ENCODE measurements at places on chromosomes 1 and 21.

GRCh38 chr1:87084244-87084836 lies 169.9 kb downstream of the HS2ST1 start:
- DNase-seq = no peak

- DNase-seq = no peak
These were observed 40.5 kb downstream of the SLC45A1 start for GRCh38 chr1:8358241-8358896.

GRCh38 chr1:231924180-231924579 lies 297.6 kb downstream of the DISC1 start:
- no peak for DNase-seq

DNA sequence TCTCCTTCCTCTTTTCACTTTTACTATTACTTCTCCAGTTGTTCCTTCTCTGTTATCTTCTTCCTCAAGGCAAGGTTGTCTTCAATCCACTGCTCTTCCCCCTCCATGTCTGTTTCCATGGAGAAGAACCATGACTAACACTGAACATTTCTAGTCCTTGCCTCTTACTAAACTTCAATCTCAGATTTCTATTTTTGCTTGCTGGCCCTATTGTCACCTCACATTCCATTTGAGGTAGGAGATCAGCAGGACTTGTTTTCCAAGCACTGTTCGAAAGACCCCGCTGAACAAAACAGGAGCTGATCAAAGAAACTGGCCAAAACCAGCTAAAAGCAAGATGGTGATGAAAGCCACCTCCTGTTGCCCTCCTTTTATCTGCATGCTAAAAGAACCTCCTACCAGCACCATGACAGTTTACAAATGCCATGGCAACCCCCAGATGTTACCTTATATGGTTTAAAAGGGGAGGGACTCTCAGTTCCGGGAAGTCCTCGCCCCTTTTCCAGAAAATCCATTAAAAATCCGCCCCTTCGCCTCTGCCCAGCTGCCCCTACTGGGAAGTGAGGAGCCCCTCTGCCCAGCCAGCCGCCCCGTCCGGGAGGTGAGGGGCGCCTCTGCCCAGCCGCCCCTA lies 22.6 kb downstream of the GON4L start:
- DNase-seq = peak; percentile 32

- DNase-seq = no peak
These were observed 48.9 kb downstream of the AHDC1 start for GRCh38 chr1:27554759-27555699.

DNA sequence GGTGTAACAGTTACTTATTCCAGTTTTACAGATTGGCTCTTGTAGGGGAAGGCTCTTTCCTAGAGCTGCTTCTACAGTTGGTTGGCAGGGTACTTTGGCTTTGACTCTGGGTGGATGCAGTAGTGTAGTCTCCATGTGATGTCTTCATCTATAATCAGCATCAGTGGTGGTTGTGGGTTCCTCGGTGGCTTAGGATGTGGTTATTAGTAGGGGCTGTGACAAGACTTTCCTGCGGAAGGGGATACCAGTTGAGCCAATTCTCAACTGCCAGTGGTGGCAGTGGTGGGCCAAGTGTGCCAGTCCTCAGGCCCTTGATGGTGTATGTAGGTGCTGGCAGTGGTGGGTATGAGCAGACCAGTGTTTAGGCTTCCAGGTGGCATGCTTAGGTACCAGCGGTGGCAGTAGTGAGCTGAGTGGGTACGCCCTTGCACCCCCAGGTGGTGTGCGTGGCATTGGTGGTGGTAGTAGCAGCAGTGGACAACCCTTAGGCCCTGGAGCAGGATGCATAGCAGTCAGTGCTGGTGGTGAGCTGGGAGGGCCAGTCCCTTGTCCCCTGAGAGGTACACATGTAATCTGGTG lies 27.2 kb upstream of the KLF18 start:
- DNase-seq = no peak

DNA sequence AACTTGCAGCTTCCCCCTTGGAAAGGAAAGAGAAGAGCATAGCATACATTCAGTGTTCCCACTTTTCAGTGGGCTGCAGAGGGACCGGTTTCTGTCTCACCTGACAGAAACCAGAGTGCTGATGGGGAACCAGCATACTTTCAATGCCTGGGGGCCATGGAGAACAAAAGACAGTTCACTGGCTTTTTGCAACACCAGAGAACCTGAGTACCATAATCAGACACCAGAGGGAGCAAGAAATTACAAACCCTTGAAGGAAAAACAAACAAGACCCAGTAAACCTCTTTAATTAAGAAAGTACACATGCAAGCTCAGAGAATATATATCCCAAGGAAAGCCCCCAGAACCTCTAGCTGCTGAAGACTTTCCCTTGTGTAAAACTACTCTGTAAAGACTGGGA lies 51.1 kb downstream of the CSMD2 start:
- DNase-seq = no peak

GRCh38 chr1:33242652-33243051 lies 13.6 kb upstream of the ZNF362 start:
- no peak for DNase-seq

GRCh38 chr1:29096231-29096886 lies 27.3 kb downstream of the TMEM200B start:
- DNase-seq = no peak

- DNase-seq = no peak
These were observed 326.5 kb downstream of the PDE4B start for GRCh38 chr1:66119148-66119547.

- no peak for DNase-seq
These were observed 11.7 kb downstream of the HMGN2 start for GRCh38 chr1:26483980-26484379.

DNA sequence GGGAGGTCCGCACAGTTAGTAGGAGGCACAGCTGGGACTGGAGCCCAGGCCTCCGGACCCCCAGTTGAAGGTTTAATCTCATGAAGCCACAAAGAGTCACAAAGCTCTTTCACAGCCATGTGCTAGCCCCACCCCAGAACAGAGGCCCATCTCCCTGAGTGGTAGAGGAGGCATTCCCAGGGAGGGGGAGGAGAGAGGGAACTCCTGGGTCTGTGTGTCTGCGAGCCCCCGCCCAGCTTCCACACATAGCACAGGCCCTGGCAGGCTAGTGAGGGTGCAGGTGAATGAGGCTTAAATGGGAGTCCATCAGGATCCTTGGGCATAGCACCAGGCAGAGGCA lies 197.8 kb downstream of the MATN1 start:
- DNase-seq = peak; percentile 26

DNA sequence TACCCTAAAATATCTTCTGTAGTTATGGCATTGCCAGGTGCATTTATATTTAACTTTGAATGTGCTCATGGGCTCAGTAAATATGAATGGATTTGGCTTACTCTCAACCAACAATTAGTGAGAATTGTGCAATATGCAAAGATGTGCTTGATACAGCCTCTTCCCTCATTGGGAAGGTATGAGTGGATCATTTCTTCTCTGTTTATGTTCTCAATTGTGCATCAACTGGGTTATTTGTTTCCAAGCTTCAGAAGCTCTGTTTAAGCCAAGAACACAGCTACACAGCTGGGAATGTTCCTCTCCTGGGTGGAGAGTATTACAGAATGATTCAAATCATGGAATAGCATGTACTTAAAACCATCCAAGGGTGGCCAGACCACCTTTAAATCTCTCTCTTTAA lies 17.6 kb upstream of the MAP1LC3C start:
- no peak for DNase-seq

GRCh38 chr1:35810096-35810881 lies 2.5 kb downstream of the AGO4 start:
- no peak for DNase-seq

- DNase-seq = no peak
These were observed 2.8 kb upstream of the LSM10 start for GRCh38 chr1:36400514-36400824.

DNA sequence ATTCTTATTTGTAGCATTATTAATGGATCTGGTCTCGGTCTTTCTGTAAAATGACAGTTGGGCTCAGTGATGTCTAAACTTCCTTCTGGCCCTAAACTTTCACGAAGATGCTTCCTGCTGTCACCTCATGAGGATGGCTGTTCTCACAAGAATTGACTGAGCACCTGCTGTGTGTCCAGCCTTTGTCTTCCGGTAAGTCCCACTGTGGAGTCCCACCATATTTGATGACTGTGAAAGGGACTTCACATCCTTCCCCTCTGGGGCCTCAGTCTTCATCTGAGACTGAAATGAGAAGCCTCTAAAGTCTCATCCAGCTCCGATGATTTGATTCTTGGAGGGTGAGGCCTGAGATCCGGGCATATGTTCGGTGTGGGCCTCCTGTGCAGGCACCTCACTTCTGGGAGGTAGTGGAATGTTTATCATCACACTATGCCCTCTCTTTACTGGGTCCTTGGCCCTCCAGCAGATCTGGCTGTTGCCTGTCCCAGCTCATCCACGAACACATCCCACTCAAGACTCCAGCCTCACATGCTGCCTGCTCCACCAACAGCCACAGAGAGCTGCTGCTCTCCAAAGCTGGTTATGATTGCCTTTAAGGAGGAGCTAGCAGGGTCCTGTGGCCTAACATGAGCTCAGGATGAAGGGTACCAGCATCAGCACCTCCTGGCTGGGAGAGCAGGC lies 95.8 kb downstream of the KCNN3 start:
- no peak for DNase-seq

- DNase-seq = no peak
These were observed 28.8 kb downstream of the PIK3C2B start for GRCh38 chr1:204465546-204466415.

DNA sequence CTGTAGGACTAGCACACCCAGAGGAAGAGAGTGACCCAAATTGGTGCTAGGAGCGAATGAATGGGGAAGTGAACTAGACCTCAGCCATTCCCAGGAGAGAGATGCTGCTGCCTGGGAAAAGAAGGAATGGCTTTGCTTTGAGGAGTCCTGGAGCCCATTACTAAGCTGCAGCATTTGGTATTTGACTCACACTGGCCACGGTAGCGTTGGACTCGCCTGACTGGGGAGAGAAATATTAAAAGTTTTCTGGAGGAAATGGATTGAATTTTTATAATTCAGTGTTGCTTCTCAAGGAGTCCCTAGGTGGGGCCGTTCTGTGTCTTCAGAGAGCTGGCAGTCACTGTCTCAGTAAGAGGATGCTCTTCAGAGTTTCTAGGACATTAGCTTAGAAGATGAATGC lies 40.2 kb downstream of the PIK3CD start:
- DNase-seq = no peak

- no peak for DNase-seq
These were observed 82.4 kb downstream of the SMYD2 start for GRCh38 chr1:214363386-214363785.

- DNase-seq = no peak
These were observed 129.9 kb upstream of the ZRANB2 start for GRCh38 chr1:71210718-71211117.

GRCh38 chr1:98201666-98202081 lies 280.8 kb upstream of the DPYD start:
- DNase-seq = no peak

- no peak for DNase-seq
These were observed 6.9 kb downstream of the PTPRU start for GRCh38 chr1:29243023-29243870.

DNA sequence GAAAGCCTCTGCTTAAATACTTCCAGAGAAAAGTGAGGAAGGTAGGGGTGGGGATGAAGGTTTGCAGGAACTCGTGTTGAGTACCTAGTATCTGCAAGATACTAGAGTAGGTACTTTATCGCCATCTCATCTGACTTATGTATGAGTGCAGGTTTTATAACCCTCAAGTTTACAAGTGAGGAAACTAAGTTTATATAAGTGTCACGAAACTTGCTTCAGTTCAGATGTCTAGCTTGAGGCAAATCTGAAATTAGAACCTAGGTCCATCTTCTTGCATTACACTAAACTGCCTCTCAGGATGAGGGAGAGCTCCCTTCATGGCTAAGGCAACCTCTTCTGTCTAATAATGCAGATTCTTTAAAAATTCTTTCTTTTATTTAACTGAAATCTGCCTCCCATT lies 43.5 kb downstream of the NFIA start:
- DNase-seq = no peak

GRCh38 chr1:21511579-21512522 lies 2.6 kb downstream of the ALPL start:
- no peak for DNase-seq

DNA sequence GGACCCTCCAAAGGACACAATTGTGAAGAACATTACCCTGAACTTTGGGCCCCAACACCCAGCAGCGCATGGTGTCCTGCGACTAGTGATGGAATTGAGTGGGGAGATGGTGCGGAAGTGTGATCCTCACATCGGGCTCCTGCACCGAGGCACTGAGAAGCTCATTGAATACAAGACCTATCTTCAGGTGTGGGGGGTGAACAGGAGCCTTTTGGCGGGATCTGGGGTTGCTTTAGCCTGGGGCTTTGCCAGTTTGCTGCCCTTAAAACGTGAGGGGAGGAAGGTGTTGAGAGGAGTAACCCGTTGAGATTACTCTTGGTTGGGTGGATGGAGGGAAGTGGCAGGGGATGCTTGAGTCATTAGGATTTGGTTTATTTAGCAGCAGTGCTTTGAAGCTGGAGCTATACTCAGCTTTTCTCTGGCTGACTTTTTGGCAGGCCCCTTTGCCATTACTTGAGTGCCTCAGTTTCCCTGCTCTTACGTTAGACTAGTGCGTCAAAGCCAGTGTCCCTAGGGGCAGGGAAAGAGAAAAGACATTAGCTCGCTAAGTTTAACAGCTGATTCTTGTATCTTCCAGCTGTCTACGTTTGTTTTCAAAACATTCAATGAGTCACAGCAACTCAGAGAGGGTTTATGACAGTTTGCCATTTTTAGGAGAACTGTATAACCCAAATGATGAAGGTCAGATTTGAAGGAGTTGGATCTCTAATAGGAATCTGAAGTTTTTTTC lies 4.4 kb downstream of the NDUFS2 start:
- DNase-seq = no peak

GRCh38 chr1:183778045-183778444 lies 26.9 kb upstream of the RGL1 start:
- no peak for DNase-seq

DNA sequence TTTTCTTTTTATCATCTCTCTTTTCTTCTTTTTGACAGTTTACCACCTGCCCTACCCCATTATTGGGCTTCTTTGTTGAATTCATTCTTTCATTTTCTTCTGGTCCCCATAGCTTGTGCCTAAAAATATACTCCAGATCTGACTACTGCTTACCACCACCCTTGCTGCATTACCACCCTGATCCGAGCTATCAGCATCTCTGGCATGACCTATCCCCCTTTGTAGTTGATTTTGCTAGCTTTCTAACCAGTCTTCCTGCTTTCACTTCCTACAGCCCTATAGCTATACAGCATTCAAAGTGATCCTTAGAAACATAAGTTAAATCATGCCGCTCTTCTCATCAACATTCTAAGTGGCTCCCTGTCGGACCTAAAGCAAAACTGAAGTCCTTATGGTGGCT lies 59.4 kb upstream of the MPC2 start:
- no peak for DNase-seq

Data from activated CD8-positive, alpha-beta memory T cell treated with anti-CD3 and anti-CD28 coated beads for 24 hours (primary cell).